NCI-H2029 treated with DMSO at 0.1 percent for 48 hours (cell line): ENCODE measurements at places on chromosomes 16 and 17.

- no peak for DNase-seq
Measured at GRCh38 chr17:19448341-19449268, 37.6 kb downstream of the RNF112 start.

- DNase-seq = no peak
Measured at GRCh38 chr17:72365857-72366414, 245.1 kb downstream of the SOX9 start.

- no peak for DNase-seq
Measured at GRCh38 chr16:57024894-57025680, 35.7 kb downstream of the NLRC5 start.

- DNase-seq = peak; percentile 74
Measured at GRCh38 chr17:65633988-65634387, 72.5 kb upstream of the AXIN2 start.

GRCh38 chr17:9004132-9004960 lies 17.0 kb upstream of the NTN1 start:
- DNase-seq = no peak

DNA sequence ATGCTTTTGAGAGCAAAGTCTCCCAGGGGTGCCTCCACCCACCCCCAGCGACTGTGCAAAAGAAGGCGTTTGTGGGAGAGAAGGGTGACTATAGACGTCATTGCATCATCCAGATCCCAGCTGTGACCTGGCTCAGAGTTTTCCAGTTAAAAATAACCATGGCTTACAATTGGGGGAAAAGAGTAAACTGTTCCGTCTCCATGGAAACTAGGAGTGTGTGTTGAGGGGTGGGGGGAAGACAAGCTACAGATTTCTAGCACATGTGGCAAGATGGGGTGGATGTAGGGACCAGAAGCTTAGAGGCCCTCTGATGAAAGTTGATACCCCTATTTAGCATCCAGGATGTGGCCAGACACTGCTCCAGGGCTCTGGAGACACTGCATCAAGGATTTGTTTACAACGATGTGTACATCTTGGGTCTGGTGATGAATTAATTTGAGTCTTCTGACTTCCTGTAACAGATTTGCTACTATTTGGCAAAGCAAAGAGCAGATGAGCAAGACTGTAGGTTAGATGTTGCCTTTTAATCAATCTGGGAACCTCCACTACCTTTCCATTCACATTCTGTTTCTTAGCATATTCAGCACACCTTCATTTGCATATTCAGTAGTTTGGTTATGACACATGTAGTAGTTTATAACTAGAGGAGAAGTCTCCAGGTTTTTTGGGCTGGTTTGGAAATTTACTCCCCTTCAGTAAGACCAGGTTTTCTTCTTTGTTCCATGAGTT lies 6.2 kb upstream of the DUSP14 start:
- DNase-seq = no peak

GRCh38 chr17:44414394-44415155 lies 25.1 kb upstream of the ITGA2B start:
- DNase-seq = no peak

- no peak for DNase-seq
Measured at GRCh38 chr16:79740252-79740651, 139.7 kb upstream of the MAF start.

DNA sequence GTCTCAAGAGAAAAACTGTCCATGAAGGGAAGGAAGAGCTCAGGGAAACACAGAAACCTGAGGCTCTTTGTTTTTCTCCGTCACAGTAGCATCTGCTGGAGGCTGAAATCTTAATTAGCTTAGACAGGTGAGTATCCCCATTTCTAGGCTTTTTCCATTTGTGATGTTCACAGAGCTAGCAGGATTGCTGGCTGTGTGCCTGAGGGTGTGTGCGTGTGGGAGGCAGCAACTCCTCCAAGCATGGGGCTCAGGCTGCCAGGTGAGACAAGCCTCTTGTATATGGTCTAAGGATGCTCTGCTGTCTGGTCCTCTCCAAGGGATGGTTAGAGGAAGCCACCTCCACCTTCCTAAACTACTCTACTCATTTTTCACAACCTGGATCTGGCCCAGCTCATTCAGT lies 569.9 kb downstream of the HS3ST4 start:
- DNase-seq = no peak

GRCh38 chr17:72386619-72387237 lies 265.9 kb downstream of the SOX9 start:
- DNase-seq = no peak

- no peak for DNase-seq
Measured at GRCh38 chr17:51475730-51476129, 215.4 kb downstream of the UTP18 start.

GRCh38 chr17:37098910-37099664 lies 150.3 kb downstream of the AATF start:
- no peak for DNase-seq

- DNase-seq = no peak
Measured at GRCh38 chr16:674968-675883, at the start of gene RHBDL1. Gene RHBDL1 (plus strand): TSS chr16:675671. CDS start chr16:675791, 120 bp downstream.

DNA sequence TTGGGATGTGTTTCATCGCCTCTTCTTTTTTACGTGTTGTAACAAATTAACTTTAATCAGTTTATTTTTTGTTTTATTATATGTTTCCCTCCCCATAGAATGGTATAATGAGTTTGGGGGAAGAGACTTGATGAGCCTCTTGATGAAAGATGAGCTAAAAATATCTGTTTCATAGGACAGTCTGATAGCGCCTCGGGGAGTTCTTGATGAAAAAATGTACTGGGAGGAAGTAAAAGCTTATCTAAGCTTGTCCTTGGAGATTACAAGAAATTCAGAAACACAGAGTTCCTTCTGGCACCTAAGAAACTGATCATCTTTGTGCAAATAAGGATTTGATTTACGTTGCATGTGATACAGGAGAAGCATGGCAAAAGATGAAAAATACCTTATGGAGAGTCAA lies 350.2 kb upstream of the CDH8 start:
- no peak for DNase-seq

- DNase-seq = no peak
Measured at GRCh38 chr17:29216856-29217255, 29.8 kb upstream of the CRYBA1 start.
